ENCODE measurements at places on chromosomes 4 and X. TPM values are rescaled to one million over a fixed set of nuclear protein-coding genes. Genes with fewer than 3 reads are reported as not detected.
A peak's percentile ranks its signal among the peaks of the same experiment; 100 is the strongest.

Gene TENT5D
- not detected for total RNA-seq

Gene CLDN2
- total RNA-seq: not detected

Gene NUP62CL
- 1.3 TPM for total RNA-seq

Gene ZDHHC15
- total RNA-seq: 1.3 TPM

Gene CPZ
- 0.91 TPM for total RNA-seq

Gene RTL5
- 0.46 TPM for total RNA-seq

GRCh38 chr4:186688150-186688943 lies 35.3 kb downstream of the FAT1 start:
- no peak for DNase-seq

GRCh38 chr4:163833669-163834068 lies 339.2 kb downstream of the TMA16 start:
- DNase-seq: no peak

DNA sequence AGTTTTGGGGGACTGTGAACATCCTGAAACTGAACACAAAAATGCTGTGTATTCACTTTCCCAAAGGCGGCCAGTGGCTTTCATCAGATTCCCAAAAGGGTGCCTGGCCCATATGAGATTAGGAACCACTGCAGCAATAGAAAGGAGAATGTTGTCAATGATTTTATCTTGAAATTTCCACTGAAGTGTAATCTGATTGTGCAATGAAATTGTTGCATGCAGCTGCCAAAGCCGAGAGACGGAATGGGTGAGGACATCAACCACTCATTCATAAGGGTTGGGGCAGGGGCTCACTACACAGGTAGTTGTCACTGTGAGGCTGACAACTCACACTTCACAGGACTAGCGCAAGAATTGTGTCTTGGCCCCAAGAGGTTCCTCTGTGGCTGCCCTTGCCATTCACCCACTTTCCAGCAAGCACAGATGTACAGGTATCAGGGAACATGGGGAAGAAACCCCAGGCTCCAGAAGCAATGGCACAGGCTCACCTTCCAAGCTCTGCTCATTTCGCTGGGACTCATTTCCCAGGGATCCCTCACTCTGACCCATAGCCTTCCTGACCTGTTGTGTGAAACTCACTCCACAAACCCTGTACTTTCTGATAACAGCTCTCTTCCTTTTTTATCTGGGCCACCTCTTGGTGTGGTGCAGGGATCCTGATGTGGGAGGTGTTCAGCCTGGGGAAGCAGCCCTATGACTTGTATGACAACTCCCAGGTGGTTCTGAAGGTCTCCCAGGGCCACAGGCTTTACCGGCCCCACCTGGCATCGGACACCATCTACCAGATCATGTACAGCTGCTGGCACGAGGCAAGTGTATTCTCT lies 48.8 kb downstream of the BMX start:
- no peak for DNase-seq

GRCh38 chrX:111129921-111130320 lies 33.9 kb downstream of the PAK3 start:
- no peak for DNase-seq

DNA sequence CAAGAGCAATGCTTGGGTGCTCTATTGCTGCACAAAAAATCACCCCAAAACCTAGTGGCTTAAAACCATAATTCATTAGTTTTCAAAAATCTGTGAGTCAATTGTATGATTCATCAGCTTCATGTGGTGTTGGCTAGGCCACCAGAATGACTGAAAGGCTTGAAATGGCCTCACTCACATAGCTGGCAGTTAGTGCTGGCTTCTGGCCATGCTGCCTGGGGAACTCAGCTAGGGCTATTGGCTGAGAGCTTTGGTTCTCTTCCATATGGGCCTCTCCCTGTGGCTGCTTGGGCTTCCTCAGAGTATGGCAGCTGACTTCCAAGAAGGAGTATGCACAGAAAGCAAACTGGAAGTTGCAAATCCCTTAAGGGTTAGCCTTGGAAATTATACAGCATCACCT lies 3.1 kb upstream of the MTMR1 start:
- no peak for DNase-seq

- DNase-seq: no peak
These were observed 276.0 kb downstream of the HS3ST1 start for GRCh38 chr4:11152684-11153083.

- DNase-seq: no peak
These were observed at the start of gene SMPX for GRCh38 chrX:21757960-21758359. Gene SMPX (minus strand): TSS chrX:21758116. CDS start chrX:21754290, 3,826 bp downstream.

DNA sequence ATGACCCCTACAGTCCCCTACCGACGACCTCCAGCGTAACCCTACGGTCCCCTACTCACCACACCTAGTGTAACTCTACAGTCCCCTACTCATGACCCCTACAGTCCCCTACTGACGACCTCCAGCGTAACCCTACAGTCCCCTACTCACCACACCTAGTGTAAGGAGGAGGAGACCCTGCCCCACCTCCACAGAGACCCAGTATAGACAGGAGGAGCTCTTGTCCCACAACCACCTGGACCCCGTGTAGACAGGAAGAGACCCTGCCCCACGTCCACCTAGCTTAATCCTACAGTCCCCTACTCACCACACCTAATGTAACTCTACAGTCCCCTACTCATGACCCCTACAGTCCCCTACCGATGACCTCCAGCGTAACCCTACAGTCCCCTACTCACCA lies 26.9 kb downstream of the CSF2RA start:
- no peak for DNase-seq

GRCh38 chrX:34381241-34381640 lies 249.1 kb upstream of the FAM47A start:
- no peak for DNase-seq

DNA sequence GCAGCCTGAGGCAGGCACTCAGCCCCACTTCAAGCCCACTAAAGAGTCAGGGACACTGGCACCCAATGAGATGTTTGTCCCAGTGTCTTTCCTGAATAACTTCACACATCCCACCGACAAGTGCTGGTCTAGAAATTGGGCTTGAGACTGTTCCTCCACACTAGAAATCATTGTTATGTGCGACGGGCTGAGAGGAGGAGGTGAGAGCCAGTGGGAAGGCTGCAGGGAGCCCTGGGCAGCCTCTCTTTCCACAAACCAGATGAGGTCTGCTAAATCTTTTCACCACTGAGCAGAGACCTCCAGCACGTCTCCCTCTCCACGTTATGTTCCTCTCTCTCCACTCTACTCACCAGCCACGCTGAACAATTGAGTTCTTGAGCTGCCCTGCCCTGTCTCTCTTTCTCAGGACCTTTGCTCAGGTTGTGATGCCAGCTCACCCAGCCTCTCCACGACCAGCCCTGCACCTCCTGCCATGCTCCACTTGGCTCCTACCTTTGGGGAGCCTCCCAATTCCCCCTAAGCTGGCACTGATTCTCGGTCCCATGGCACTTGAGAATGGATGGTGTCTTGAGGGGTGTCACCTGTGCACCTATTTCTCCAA lies 8.4 kb downstream of the SCD5 start:
- DNase-seq: no peak

DNA sequence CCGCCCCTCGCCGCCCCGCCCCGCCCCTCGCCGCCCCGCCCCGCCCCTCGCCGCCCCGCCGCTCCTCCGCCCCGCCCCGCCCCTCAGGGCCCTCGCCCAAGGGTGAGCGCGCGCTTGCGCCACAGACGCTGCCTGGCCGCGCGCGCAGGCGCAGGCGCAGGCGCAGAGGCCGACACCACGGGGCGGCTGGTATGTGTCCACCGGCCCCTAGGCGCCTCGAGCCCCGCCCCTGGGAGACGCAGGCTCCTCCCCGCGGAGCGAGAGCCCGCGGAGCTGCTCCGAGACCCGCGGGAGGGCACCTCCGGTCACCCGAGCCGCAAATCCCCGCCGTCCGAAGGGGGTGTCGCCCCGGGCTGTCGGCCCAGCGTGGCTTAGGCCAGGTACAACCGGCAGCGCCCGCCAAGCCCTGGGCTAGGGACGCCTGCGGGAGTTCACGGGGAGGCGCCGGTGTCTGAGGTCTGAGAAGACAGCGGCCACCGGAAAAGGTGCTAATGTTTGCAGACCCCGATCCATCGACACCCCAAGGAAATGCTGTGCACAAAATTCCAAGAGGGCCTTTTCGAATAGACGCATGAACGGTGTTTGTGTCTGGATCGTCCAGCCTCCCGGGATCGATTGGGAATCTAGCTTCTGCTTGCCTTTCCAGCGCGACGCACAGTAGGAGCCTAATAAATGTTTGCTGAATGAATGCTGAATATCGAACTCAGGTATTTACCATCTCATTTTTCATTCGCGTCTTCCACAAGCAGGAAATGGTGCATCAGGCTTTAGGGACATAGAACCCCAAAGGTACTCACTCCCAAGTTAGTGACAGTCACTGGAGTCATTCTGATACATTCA lies 473 bp upstream of the CCNQ start:
- peak; percentile 96 for DNase-seq

DNA sequence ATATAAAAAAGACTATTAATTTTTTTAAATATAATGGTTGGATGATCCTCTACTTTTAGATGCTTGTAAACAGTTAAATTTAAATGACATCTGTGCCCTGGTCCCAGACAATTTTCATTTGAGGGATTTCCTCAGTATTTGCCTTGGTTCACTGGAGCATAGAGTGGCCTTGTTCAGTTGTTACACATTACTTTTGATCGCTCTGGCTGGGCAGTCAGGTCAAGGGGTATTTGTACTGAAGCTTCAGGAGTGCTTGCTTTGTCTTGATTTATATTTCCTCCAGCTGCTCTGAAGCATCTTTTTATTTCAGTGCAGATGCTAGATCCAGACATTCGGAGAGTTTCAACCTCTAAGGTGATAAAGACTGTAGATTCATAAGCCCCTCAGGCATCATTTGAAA lies 50.0 kb downstream of the COMMD8 start:
- no peak for DNase-seq

GRCh38 chrX:11287505-11287904 lies 5.7 kb upstream of the AMELX start:
- no peak for DNase-seq

DNA sequence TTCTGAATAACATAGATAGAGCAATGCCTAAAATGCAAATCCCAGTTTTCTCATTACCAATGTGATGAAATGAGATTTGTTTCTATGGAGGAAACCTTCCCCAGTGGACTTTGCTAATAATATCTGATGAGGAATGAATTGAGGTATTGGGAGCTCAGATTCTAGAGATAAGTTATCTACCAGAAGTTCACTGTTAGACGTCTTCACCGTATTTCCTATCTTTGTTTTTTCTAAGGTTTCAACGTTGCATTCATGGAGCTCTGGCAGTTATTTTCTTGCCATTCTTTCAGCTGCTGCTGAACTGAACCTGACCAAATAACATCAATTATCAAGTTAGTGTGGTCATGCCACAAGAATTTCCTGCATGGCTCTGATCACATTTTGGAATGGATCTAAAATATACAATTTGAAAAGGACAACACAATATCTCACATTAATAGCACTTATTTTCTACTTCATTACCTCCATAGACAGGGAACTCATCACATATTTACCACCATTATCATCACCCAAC lies 511.8 kb upstream of the LCORL start:
- DNase-seq: no peak

DNA sequence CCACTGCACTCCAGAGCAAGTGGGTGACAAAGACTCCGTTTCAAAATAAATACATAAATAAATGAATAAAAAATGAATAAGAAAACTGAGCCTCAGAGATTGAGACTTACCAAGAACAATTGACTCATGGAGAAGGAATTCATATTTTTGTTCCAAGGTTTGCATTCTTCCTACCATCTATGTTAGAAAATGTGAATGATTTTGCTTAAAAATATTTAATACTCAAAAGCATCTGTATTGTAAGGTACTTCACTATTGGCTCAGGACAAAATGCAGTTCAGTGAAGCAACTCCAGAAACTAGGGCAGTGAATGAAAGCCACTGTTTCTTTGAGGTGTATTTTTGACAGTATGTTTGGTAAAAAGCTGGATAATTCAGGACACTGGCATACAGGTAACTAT lies 54.1 kb downstream of the XAGE2 start:
- DNase-seq: no peak

DNA sequence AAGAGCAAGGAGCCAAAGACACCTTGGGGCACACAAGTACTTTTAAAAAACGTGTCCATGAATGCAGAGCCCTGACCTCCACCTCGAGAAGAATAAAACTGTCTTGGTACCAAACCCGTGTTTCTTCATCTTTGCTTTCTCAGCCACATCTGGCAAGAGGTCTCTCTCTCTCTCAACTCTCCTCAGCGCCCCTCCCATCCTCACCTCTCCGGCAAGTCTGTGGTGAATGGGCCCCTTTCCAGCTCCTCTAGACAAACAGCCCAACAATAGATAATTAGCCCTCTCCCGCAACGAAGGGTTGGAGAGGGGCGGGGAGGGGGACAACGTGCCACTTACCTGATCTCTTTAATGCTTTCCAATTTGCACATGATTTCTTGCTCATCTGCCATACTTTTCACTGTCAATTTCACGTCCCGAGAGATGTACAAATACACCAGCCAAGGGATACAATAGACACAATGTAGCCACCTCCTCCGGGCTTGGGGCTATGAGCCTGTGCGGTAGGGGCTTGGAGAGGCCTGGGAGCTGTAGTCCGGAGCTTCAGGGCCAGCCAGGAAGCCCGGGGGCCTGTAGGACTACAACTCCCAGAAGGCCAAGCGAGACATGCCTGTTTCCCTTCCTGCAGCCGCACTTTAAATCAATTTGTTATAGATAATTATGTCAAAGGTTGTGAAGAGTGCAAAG lies at the start of gene ZC4H2:
Gene ZC4H2 (minus strand): TSS at position 462 of the 684 bp plus-strand sequence. CDS start 73 bp downstream, at position 389.
- DNase-seq: peak; percentile 91

GRCh38 chr4:109440948-109441347 lies 7.3 kb downstream of the SEC24B start:
- DNase-seq: no peak

DNA sequence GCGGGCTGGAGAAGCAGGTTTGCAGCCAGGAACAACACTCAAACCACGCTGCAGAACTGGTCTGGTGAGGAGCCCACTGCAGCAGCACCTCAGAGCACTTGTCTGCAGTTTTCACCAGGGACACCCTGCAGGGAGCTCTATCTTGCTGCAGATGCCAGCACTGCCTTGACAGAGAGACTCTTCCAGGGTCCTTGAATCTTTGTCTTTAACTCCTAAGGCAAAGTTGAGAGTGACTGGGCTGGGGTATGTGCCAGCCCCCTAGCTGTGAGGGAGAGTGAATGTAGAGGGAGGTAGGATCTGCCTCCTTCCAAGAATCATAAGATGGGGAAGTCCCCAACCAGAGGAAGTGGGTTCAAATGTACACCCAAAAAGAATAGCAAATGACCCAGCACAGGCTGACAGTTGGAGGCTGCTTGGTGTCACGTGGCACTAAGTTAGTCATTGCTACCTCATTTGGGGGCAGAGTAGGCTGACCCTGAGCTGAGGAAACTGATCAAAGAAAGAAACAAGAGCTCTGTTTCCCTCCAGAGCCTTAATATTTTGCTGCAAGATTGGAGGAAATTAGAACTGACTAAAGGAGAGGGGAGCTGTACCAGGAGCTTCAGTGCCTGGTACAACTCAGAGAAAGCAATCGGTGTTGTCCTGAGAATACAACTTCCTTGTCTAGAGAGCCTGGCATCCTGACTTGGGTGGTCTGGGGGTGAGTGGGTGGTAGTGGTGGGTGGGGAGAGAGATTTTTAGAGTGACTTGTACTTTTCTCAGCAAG lies 28.2 kb upstream of the HUWE1 start:
- peak; percentile 15 for DNase-seq

DNA sequence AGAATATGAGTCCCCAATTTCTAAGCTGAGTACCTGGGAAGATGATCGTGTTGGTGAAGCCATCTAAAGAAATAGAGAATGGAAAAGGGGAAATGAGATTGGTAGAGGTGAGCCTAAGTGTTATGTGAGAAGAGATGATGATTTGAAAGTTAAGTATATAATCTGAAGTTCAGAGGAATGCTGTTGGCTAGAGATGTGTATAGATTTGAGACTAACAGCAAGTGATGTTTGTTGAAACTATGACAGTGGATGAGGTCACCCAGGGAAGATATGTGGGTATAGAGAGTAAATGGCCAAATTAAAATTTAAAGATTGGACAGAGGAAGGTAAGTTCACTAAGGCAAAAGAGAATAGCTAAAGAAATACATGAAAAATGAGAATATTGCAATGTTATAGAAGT lies 324.2 kb downstream of the MAPK10 start:
- DNase-seq: no peak
